ENCODE measurements at places on chromosomes 7 and 10.

DNA sequence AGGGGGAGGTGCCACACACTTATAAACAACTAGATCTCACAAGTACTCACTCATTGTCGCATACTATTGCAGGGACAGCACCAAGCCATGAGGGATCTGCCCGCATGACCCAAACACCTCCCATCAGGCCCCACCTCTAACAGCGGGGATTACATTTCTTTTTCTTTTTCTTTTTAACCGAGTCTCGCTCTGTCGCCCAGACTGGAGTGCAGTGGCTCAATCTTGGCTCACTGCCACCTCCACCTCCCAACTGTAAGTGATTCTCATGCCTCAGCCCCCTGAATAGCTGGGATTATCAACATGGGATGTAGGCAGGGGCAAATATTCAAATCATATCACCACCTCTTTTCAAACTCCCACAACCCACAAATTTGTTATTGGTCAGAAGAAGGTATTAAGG lies 76.7 kb downstream of the SKAP2 start:
- DNase-seq, result no peak

DNA sequence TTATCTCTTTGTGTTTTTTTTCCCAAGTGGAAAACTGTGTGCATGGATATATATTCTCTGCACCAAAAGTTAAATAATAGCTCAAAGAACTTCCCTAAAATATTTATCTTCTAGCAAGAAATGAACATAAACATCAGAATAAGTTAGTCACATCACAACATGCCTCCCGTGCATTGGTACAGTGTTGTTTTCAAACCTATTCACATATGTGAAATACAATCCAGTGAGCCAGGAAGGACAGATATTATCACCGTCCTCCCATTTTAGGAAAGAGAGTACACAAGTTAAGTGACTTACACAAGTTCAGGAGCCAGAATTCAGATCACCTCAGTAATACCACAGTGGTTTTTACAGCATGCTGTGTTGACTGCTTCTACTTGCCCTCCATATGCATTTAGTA lies 22.2 kb downstream of the ARMH3 start:
- DNase-seq, result no peak

- DNase-seq, result peak; percentile 17
Measured at GRCh38 chr10:89332123-89332633, 4.4 kb downstream of the IFIT3 start.

GRCh38 chr10:85319826-85320225 lies 991.4 kb downstream of the CCSER2 start:
- DNase-seq, result no peak

DNA sequence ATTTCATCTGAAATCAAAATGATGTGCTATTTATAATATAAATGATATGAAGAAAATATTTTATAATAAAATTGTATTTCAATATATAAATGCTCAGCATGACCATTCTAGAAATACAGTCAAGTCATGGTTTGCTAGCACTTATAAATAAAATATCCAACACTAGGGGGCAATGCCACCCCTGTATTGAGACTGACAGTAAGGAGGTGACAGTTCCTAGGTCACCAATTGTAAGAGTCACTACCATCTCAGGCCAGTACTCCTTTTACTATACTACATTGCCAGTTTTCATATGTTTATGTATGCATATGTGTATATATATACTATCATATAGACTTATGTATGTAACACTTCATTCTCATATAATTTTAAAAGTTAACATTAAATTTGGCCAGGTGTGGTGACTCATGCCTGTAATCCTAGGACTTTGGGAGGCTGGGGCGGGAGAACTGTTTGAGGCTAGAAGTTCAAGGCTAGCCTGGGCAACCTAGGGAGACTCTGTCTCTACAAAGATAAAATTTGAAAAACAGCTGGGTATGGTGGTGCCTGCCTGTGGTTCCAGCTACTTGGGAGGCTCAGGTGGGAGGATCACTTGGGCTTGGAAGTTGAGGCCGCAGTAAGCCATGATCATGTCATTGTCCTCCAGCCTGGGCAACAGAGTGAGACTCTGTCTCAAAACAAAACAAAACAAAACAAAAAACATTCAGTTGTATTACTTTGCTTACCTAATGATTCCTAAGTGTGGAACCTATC lies 2.4 kb upstream of the CNOT4 start:
- DNase-seq, result peak; percentile 84

- DNase-seq, result no peak
Measured at GRCh38 chr7:153276394-153276793, 516.8 kb downstream of the ACTR3B start.

DNA sequence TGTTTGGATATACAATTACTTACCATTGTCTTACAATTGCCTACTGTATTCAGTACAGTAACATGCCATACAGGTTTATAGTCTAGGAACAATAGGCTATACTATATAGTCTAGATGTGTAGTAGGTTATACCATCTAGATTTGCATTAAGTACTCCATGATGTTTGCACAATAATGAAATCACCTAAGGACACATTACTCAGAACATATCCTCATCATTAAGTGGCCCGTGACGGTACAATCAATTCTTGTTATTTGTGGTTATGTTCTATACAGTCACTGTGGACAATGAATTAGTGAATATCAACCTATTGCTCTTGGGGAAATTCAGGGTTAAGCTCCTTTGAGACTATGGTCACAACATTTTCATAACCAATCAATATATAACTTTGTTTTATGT lies 75.6 kb downstream of the MICU1 start:
- no peak for DNase-seq

- DNase-seq, result no peak
Measured at GRCh38 chr7:124764847-124765400, 668 bp downstream of the GPR37 start.

DNA sequence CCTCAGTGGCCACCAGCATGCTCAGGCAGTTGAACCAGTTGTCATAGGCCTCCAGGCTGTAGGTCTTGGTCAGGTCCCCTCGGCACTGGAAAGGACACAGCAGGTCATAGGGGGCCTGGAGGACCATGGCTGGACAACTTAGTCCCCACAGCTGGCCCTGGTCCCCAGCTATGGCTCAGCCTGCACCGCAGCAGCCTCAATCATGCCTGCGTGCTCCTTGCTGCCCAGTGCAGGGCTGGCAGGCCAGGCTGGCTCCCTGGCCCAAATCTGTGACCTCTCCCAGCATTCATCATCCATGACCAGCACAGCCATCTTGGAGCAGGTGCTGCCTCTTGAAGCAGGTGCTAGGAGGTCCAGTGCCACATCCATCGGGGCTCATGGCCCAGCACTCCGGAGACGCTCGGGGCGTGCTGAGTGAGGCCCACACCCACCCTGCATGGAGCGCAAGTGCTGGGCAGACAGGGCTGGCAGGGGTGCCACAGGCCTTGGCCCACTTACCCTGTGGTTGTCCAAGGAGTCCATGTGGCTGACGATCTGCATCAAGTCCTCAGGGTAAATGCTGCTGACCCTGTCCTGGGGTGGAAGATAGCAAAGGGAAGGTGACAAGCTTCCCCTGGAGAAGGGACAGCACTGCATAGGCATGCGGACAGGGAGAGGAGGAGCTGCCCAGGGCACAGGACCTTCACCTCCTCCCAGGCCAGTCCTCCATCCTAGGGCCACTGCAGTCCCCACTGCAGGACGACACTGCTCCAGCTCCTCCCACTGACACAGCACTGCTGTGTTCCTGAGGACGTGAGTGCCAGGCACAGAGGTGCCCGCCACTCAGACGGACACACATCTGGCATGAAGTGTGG lies 61.7 kb downstream of the CSGALNACT2 start:
- DNase-seq, result no peak

GRCh38 chr10:68560186-68560942 lies at the start of gene TET1:
Gene TET1 (plus strand): TSS chr10:68560337. CDS start chr10:68572339, 12,002 bp downstream.
- DNase-seq, result peak; percentile 5

- no peak for DNase-seq
Measured at GRCh38 chr10:31393844-31394243, 74.8 kb downstream of the ZEB1 start.

- DNase-seq, result no peak
Measured at GRCh38 chr7:18278316-18278715, 217.2 kb upstream of the HDAC9 start.

GRCh38 chr7:47228386-47229014 lies 353.4 kb downstream of the TNS3 start:
- no peak for DNase-seq

DNA sequence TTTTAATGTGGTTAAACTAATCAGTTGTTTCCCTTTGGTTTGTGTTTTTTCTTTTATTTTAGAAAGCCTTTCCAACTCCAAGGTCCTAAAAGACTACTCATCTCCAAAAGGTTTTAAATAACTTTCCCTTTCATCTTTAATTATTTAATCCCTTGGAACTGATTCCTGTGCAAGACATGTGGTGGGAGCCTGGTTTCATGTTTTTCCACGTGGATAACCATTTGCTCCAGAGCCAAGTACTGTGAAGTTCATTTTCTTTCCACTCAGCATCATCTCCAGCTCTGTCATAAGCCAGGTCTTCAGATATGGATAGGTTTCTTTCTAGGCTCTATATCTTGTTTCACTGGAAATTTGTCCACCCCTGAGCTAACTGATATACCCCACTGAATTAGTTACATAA lies 16.7 kb downstream of the PPP1R3C start:
- no peak for DNase-seq

DNA sequence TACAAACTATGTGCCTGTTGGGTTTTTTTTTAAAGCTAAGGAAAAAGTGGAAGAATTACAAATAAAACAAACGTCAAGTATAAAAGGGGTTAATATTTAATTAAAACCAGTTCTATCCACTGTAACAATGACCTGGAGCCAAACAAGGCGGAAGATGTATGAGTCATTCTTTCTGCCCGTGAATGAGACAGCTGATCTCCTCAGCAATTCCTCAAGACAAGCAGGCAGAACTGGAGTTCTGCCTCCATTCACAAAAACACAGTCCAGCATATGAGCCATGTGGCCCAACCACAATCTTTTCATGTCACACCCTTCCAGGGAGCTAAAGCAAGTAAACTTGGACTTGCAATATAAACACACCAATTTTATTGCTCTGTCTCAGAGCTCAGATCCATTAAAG lies 8.4 kb downstream of the ETV1 start:
- no peak for DNase-seq

DNA sequence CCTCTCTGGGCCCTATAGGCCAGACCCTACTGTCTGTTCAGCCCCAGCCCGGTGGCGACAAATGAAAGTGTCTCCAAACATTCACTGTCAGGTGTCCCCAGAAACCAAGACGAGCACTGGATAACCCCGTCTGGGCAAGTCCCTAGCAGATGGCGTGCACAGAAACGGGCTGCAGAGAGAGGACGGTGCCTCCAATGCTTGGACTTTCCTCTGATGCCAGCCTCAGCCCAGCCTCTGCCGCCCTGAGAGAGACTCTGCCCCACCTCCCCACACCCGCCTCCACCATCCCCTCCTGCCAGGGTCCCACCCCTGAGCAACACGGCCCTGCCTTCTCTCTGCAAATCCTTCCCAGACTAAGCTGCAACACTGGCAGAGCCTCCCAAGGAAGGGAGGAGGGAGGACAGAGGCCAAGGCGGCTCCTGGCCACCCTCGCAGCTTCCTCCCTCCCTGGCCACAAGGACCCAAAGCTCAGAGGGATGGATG lies 7.4 kb upstream of the LFNG start:
- DNase-seq, result no peak

GRCh38 chr10:90887555-90887954 lies 15.8 kb downstream of the RPP30 start:
- no peak for DNase-seq

DNA sequence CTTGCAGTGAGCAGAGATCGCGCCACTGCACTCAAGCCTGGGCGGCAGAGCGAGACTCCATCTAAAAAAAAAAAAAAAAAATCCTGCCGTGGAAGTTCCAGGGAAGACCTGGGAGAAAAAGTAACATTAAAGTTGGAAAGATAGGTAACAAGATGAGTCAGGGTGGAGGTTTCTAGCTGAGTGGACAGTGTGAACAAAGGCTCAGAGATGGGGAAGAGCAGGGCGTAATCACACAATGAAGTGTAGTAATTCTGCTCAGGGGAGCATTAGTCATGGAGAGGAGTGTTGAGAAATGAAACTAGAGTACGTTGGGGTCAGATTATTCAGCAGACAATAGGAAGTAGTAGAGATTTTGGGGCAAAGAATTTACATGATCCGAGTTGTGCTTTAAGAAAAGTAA lies 21.6 kb upstream of the WASL start:
- no peak for DNase-seq

DNA sequence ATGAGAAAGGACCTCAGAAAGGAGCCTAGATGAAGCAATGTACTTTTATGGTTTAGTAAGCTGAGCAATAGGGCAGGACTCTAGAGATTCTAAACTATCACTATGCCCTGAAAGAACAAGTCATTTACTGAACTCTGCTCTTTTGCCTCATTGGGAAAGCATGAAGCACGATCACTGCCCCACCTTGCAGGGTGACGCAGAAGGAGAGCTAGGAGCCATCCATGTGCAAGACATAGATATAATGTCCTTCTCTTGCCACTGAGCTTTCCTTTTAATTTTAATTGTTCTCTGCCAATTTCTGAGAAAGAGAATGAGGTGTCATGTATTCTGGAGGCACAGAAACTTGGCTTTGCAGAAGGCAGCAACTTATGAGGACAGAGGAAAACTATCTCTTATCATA lies 108.3 kb downstream of the SORCS1 start:
- DNase-seq, result no peak
